ENCODE measurements at places on chromosomes 4 and X.

DNA sequence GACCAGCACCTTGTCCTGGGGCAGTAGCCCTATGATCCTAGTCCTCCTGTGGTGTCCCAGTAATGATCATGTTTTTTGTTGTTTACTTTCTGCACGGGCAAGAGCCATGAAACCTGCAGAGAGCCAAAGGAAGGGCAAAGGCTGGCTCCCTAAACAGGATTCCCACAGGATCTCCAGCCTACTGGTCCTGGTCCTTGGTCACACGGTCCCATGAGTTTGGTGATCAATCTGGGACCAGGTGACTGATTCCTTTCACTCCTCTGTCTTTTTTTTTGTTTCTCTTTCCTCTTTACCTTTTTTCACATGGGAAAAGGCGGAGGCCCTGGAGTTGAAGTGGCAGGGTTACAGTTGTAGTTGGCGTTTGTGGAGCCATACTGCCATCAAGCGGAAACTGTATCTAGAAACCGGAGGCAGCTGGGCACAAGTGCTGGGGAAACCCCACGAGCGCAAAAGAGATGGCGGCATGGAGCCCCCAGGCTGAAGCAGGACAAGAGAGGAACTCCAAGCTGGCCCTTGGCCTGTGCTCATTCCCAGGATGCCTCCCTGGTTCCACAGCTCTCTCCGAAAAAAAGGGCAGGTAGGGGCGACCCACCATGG, 34.6 kb downstream of the NBDY start:
- no peak for DNase-seq

DNA sequence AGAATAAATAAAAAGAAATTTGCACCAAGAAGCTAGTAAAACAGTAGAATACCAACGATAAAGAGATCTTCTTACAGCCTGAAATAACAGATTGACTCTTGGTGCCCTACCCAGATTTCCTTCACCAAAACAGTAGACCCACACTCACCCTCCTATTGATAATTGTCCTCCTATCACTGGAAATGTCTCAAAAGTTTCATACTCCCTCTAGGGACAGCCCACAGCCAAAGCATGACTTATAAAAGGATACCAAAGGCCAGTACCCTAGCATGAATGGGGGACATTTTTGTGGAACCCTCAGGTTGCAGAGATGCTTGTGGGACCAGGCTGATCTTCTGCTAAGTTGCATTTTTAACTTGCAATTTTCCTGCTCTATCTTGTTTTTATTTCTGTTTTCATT, 104.1 kb downstream of the INPP4B start:
- DNase-seq, result no peak

DNA sequence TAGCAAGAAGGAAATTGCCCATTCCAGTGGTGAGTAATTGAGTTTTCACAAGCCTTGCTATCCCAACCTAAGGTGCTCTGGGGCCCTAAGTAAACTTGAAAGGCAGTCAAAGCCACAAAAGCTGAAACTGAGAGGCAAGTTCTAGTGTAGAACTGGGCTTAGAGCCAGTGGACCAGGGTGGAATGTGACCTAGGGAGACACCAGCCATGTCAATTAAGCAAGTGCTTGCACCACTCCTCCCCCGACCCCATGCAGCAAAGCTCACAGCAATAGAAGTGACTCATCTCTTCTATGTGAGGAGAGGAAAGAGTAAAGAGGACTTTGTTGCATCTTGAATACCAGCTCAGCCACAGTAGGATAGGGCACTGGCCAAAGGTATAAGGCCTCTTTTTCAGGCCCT, 486.1 kb upstream of the POU3F4 start:
- no peak for DNase-seq

GRCh38 chr4:37477126-37477525, 209.1 kb downstream of the RELL1 start:
- no peak for DNase-seq

DNA sequence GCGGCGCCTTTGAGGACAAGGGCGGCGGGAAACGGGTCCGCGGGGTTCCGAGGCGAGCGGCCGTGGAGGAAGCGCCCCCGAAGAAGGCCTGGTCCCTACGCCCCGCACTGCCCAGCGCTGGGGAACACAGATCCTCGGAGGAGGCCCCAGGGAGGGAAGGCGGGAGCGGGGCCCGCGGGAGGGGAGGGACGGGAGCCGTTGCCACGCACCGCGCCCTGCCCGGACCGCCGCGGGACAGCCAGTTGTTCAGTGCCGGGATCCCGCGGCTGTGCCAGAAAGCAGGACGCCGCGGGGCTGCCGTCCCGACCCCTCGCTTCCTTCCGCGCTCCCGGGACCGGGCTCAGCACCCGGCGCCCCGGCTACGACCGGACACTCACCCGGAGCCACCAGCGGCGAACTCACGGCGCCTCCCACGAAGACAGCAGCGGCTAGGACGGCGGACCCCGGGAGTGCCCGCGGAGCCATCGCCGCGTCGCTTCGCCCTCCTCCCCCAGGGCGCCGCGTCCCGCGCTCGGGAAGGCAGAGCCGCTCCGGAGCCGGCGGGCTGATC, 278 bp downstream of the RELL1 start:
- peak; percentile 48 for DNase-seq

- DNase-seq, result no peak
Observed at GRCh38 chrX:57964975-57965374, 54.7 kb upstream of the ZXDA start.

- DNase-seq, result no peak
Observed at GRCh38 chr4:180500154-180500553, 1743.0 kb upstream of the TENM3 start.

DNA sequence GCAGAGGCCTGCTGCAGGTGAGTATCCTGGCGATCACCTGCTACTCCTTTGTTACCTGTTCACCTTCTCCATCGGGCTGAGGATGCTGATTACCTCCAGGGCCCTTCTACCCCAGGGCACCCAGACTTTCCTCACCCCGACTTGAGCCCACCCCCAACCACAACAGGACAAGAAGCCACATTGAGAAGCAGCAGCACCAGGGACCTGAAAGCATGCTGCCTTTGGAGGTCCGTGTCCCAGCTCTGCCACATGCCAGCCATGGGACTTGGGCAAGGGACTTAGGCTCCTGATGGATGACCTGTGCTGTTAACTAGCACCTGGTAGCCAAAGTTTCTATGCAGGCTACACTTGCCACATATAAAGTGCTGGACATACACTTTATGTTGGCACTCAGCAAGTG, 89.7 kb downstream of the CPZ start:
- no peak for DNase-seq

DNA sequence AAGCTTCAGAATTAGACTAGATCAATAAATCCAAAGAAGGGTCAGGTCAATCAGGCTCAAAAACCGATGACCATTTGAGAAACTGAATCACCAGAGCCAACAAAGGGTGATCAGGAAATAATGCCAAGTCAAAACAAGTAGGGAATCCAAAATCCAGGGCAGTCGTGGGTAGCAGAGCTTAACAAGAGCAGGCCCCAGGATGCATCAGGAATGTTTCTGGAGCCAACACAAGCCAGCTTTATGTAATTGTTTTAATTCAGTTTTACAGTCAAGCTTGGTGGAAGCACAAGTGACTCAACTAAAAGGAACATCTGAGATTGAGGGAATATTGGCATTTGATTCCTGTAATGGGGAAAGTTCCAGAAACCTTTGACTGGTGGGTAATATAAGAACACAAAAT, 237.9 kb upstream of the EDA2R start:
- peak; percentile 1 for DNase-seq

- DNase-seq, result peak; percentile 0
Observed at GRCh38 chrX:74804574-74804973, 120.7 kb downstream of the NEXMIF start.

DNA sequence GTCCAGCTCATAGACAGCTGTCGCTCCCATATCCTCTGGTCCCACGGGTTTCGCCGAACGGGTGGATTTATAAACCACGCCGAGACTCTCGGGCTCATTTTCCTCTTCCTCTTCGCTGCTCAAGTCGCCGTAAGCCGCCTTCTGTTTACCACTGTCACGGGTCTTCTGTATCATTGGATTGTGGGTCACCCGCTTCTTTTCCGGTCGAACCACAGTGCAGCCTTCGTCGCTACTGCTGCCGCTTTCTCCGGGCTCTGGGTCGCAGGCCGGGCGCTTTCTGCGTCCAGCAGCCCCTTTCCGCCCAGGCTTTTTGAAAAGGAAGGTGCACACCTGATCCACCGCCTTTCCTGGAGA, 311 bp downstream of the RNF113A start:
- peak; percentile 8 for DNase-seq

GRCh38 chrX:65522739-65523372, 11.7 kb downstream of the LAS1L start:
- DNase-seq, result no peak

DNA sequence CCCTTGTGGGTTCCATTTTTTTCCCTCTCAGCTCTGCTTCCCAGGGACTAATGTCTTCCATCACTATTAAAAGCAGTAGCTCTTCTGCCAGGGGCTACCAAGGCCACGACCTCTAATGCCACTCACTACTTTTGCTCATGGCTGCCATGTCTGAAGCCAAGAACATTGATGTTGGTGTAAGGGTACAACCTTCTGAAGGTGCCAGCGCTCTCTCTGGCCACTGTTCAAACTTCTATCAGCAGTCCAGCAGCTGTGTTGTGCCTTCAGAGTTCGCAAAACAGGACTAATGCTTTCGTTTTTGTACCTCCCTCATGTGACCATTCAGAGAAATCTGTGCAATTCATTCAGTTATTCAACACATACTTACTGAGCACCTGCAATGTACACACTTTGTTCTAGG, 121.5 kb upstream of the ENPEP start:
- no peak for DNase-seq

- DNase-seq, result no peak
Observed at GRCh38 chr4:182724414-182724813, 192.8 kb downstream of the DCTD start.

- no peak for DNase-seq
Observed at GRCh38 chrX:42686296-42686695, 91.7 kb downstream of the PPP1R2C start.

- peak; percentile 61 for DNase-seq
Observed at GRCh38 chr4:186722796-186723291, 812 bp downstream of the FAT1 start.

DNA sequence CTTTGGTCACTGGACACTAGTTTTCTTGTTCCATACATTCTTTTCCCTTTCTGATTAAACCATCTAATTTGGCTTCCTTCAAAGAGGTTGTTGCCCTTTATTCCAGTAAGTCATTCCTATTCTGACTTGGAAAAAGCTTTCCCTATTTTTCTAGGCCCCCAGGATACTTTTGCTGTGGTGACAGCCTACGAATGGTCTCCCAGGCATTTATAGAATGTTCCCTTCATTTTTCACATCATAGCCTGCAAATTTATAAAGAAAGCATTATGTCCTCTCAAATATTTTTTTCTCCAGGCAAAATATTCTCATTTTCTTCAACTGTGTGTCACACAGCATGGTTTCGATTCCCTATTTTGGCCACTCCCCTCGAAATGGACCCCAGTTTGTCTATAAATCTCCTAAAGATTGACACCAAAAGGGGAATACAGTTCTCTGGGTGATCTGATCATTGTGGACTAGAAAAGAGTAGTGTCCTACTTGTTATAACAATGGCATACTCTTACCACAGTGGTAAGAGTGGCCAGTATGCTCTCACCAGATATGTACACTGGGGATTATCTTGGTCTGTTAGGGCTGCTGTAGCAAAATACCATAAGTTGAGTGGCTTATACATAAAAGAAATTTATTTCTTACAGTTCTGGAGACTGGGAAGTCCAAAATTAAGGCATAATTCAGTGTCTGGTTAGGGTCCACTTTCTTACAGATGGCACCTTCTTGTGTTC, 41.5 kb upstream of the BMP2K start:
- no peak for DNase-seq

DNA sequence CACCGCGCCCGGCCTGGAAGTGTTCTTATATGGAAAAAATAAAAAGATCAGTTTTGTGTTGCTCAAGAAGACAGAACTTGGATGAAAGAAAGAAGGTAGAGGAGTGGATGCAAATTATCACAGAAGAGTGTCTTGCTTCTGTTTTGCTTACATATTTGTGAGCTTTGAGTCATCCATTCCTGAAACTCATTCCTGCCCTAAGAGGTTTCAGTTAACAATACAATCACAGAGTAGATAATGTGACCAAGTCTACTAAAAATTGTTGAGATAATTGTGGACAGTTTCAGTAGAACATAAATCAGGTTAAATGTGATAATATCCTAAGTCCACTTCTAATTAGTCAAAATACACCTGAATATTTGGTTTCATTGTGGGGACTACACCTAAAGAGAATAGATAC, 26.4 kb upstream of the LRCH2 start:
- DNase-seq, result no peak

DNA sequence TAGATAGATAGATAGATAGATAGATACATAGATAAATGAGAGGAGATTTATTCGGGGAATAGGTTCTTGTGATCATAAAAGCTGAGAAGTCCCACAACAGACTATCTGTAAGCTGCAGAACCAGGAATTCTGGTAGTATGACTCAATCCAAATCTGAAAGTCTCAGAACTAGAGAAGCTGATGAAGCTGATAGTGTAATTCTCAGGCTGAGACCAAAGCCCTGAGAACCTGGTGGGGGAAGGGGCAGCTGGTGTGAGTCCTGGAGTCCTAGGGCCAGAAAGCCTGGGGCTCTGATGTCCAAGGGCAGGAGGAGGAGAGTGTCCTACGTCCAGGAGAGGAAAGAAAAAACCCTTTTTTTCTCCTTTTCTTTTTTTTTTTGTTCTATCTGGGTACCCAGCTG, 8.0 kb upstream of the BANK1 start:
- DNase-seq, result no peak

DNA sequence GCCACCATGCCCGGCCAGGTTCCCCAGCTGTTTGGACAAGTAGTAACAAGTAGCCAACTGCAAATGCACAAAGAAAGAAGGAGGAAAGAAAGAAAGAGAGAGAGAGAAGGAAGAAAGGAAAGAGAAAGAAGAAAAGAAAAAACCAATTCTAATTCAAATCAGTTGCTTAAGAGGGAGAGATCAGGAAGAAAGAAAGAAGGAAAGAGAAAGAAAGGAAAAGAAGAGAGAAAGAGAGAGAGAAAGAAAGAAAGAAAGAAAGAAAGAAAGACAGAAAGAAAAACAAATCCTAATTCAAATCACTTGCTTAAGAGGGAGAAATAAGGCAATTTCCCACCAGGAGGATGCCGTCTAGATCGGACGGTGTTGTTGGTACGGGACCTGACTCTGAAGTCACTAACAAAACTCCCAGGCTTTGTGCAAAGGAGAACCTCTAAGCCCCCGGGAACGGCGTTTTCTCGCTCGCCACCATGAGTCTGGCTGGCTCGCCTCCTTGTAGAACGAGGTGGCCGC, 95.5 kb upstream of the PPP2R3B start:
- DNase-seq, result no peak

- DNase-seq, result no peak
Observed at GRCh38 chr4:150006197-150006596, 72.0 kb upstream of the DCLK2 start.

- peak; percentile 23 for DNase-seq
Observed at GRCh38 chrX:144681501-144681900, 565.8 kb upstream of the SPANXN1 start.

- DNase-seq, result no peak
Observed at GRCh38 chr4:53584658-53585057, 6.6 kb downstream of the LNX1 start.

- DNase-seq, result no peak
Observed at GRCh38 chr4:182748283-182748682, 168.9 kb downstream of the DCTD start.

- no peak for DNase-seq
Observed at GRCh38 chr4:78337244-78338020, 214.1 kb upstream of the ANXA3 start.
